ENCODE measurements at places on chromosomes 2 and 18.

DNA sequence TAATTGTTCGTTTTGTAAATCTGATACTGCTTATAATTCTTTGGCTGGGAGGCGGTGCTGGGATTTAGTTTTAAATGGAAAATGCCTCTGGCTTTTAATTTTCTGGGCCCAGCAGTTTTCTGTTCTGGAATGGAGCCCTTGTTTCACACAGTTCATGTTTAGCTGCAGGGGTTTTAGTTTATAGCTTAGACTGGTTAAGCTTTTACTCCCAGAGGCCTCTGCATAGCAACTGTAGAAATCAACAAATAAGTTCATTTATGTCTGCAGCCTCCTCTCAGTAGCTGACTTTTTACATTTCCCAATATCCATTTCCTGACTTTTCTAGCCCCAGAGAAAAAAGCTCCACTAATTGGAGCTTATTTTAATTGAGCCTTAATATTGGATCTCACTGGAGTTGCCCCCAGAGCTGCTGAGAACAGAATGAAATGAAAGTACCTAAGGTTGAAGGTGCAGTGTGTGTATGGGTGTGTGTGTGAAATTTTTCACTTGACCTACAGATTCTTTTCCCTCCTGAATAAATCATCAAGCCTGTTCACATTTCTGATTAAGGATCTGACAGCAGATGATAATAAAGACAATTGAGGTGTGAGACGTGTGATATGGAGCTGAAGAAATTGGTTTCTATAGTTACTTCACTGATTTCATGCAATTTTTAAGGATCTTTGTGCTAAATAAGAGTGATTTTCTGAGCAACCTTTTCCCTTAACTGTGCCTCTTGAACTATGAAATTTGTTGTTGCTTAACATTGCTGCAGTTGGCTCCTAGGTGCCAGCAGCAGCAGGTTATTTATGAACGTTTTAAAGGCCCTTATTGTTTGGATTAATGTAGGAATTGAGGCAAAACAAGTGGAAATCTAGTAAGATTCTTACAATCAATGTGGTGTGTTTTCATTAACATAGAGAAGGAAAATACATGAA lies 109.6 kb downstream of the TAF4B start:
- DNase-seq, result no peak

GRCh38 chr2:208360259-208361076 lies 46.1 kb upstream of the PTH2R start:
- no peak for DNase-seq

GRCh38 chr2:55357927-55358326 lies 61.7 kb downstream of the CCDC88A start:
- DNase-seq, result peak; percentile 8

DNA sequence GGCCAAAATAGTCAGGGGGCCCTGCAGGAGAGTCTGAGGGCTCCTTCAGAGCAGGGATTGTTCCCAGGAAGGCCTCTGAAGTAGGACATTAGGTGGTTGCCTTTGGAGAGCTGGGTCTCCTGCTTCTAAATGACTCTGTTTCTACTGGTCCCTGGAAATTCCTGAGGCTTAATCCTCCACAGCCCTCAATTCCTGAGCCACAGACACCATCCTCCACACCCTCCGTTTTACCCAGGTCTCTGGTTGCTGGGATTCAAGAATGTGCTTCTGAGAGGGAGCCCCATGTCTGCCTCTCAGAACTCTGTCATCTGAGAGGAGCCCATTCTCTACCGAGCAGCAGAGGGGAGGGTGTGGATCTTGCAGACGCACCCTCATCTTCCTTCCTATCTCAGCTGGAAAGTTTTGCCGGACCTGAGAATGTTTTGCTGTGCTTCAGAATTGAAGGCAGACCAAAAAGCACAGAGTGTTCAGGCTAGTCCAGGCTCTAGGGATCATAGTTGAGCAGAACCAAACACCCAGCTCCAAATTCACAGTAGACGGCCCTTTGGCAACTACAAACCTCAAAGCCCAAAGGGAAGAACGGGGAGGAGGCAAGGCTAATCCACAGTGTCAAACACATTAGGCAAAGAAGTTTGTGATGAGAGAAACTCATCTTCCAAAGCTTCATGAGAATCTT lies 8.1 kb downstream of the VIT start:
- DNase-seq, result no peak

DNA sequence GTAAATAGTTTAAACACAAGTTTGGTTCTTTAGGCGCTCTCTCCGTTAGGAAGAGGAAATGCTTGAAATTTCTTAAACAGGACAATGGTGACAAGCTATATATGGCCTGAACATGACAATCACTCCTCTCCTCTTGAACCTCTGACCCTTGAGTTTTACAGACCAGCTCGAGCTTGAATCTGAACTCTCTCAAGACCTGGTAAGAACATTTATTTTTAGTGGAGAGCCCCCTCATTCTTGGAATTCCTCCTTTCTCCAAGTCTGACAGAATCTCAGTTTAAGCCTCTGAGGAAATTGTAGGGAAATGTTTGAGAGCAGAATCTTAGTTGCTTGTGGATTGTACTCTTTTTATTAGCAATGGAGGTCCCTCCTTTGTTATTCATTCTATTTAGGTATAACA lies 1293.6 kb upstream of the ZEB2 start:
- DNase-seq, result no peak

- DNase-seq, result no peak
These were observed 8.3 kb downstream of the TBR1 start for GRCh38 chr2:161424394-161424769.

- DNase-seq, result peak; percentile 25
These were observed 207.0 kb upstream of the AGAP1 start for GRCh38 chr2:235286622-235287374.

DNA sequence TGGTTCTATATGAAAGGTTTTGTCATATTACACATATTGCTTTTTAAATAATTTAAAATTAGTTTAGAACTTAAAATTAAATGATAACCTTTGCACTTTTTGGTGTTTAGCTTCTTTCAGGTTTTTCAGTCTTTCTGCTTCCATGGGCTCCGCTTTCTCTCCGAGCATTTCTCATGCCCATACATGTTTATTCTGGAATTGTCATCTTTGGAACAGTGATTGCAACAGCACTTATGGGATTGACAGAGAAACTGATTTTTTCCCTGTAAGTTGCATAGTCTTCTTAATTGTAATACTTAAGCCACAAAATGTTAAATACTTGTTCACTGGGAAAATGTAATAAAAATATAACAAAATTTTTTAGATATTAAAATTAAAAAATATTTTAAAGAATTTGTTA lies 31.0 kb downstream of the CYBRD1 start:
- DNase-seq, result no peak

DNA sequence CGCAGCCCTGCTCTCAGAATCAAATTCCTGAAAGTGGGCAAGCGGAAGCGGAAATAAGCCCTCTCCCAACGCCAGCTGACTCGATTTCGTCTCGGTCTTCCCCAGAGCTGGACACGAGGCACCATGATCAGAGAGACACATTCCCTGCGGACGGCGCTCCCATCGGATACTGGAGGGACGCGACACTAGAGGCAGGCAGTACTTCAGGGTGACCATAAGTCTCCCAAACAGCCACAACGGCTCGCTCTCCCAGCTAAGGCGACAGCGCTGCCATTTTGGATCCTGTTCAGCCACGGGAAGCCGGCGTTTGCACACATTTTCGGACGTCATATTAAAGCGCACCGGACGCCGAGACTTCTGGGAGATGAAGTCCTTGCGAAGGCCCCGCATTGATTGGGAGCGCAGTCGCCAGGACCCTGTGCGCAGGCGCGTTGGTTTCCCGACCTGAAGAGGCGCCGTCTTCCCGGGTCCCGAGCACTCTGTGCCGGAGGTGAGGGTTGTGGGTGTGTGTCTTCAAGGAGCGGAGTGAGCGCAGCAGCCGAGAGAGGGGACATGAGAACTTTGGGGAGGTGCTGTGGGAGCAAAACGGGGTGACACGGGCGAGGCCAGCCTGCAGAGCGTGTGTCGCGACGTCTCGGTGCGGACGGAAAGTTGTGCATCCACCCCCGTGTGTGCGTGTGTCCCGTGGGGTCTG lies at the start of gene ZNF2:
Gene ZNF2 (plus strand): TSS at position 439 of the 694 bp plus-strand sequence. CDS start 10,418 bp downstream, outside the sequence.
- peak; percentile 98 for DNase-seq

- no peak for DNase-seq
These were observed 59.6 kb upstream of the TMEM163 start for GRCh38 chr2:134778372-134778771.

GRCh38 chr2:30766666-30767065 lies 40.6 kb downstream of the CAPN13 start:
- DNase-seq, result no peak

- DNase-seq, result peak; percentile 40
These were observed 19.7 kb upstream of the DCTN1 start for GRCh38 chr2:74399785-74400184.

DNA sequence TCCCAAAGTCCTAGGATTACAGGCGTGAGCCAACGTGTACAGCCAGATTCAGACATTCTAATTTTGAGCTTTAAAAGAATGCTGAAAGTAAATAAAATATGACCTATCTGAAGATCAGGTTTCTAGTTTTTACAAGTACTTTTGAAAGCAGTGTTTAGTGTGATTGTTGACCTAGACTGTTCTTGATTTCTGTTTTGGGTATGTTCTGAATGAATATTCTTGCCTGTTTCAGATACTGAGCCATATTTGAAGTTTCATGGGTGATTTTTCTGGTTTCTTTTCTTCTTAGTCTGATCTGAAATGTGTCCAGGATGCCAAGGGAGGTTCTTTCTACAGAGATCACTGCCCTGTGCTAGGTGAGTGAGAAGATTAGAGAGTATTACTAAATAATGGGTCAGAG lies 37.2 kb downstream of the MIB1 start:
- DNase-seq, result no peak

GRCh38 chr2:211376410-211376809 lies 820.0 kb downstream of the CPS1 start:
- DNase-seq, result no peak

- DNase-seq, result peak; percentile 90
These were observed 34.3 kb downstream of the FMNL2 start for GRCh38 chr2:152369176-152369860.

GRCh38 chr2:205556841-205557539 lies 125.3 kb upstream of the NRP2 start:
- no peak for DNase-seq

- no peak for DNase-seq
These were observed 73.7 kb downstream of the RBMS1 start for GRCh38 chr2:160419776-160420505.

GRCh38 chr2:54808661-54809060 lies 85.2 kb downstream of the EML6 start:
- DNase-seq, result no peak

DNA sequence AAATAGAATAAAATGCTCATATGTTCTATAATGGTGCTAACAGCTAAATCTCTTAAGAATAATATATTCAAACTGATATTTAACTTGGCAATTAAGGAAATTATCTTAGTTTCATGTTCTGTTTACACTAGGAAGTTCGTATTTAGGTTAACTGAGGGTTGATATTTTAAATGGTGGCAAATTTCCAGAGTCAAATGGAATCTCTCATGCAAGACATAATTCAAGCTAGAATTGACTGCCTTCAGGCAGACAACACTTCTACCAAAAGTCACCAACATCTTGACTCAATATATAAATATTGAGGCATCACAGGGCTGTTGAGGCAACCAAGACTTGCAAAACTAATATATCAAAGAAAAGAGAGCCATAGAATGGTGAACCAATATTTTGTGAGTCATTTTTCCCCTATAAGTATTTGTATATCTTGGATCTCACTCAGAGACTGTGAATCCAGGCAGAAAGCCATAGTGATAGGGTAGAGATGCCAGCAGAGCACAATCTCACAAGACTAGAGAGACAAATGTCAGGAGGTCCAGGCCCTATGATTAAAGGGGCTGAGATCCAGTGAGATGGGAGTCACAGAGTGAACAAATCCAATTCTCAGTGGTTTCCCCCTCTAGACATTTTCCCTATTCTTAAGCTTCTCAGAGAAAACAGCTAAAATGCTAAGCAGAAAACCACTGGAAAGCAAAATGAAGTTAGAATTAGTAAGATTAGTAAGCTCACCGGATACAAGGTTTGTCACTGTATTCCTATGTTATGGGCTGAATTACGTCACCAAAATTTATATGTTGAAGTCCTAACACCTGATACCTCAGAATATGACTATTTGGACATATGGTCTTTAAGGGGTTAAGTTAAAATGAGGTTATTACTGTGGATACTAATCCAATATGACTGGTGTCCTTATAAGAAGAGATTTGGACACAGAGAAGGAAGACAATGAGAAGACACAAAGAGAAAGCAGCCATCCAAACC lies 358.2 kb upstream of the UBE2E3 start:
- peak; percentile 72 for DNase-seq

- DNase-seq, result peak; percentile 36
These were observed 211.6 kb downstream of the SEPTIN10 start for GRCh38 chr2:109402180-109402579.

- DNase-seq, result peak; percentile 58
These were observed 16.4 kb upstream of the HNMT start for GRCh38 chr2:137947728-137948336.

GRCh38 chr2:26302846-26303245 lies 43.1 kb upstream of the SELENOI start:
- peak; percentile 17 for DNase-seq

GRCh38 chr2:106970471-106971261 lies 84.7 kb upstream of the ST6GAL2 start:
- DNase-seq, result peak; percentile 81

GRCh38 chr2:43402002-43402401 lies 175.6 kb upstream of the ZFP36L2 start:
- no peak for DNase-seq

DNA sequence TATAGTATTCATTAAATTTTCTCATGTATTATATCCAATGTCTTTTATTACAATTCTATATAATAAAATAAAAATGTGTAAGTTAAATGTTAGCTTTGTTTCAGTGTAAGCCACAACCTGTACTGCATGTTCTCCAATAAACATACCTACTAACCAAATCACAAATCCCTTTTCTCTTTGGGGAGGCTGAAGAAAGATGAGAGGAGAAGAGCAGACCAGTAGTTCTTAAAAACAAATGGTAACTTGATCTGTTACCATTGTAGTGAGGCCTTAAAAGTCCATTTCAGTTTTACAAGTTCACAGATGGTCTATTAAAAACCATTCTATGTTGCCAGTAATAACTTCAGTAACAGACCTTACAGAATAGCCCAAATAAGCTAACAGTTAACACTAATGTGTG lies 100.5 kb downstream of the SOS1 start:
- no peak for DNase-seq

DNA sequence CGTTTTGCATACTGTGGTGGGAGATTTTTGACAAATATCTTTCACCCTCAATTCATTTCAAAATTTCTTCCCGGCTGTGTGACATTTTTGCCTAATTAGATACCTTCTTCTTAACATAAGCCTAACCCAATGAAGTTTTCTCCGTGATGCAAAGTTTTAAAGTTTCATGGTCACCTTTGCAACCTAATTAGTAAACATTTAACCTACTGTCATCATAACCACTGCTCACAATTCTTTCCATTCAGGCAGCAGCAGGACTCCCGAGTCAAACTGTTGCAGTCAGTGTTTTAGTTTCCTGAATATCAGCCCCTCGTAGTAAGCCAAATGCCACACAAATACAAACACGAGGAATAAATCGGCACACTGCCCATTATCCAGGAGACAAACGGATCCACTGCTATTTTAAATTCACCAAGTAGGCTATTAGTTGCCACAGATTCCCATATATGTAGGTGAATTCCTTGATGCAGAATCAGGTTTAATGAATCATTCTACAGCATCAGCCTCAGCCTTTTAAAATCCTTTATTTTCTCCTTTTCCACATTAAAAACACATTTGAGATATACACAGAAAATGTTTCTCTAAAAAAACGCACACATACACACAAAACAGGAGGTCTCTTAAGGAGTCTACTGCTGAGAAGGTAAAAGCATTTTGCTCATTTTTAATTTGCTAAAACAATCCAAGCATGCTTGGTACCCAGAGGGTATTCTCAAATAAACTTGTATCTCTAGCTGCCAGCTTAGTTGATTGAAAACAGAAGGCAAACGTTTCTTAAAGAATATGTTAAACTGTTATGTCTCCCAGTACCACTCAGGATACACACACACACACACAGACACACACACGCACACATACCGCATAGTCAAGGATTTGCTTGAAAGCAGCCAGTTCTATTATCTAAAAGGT lies 106.5 kb upstream of the KCTD1 start:
- DNase-seq, result no peak
